ENCODE measurements at places on chromosomes 11 and 22. TPM values are rescaled to one million over a fixed set of nuclear protein-coding genes. Genes with fewer than 3 reads are reported as not detected.
A peak's percentile ranks its signal among the peaks of the same experiment; 100 is the strongest.

The MYEOV gene
- 0.16 TPM for total RNA-seq

DNA sequence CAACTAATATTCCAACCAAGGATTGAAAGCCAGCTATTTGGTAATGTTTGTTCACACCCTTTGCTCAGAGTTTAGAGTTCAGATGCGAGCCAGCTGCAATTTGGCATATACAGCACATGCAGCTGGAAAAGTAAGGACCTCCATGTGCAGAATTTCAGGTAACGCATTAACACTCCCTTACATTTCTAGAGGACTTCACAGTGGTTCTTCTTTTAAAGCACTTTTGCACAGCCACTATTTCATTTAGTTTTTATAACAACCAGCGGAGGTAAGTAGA lies 3.4 kb downstream of the POU2AF3 start:
- no peak for DNase-seq
- H3K27me3 ChIP-seq, result peaks cover 71% of the 10 kb centered on the region
- H3K27ac ChIP-seq, result no peak overlapping the region
- H3K36me3 ChIP-seq, result no peaks in the 10 kb centered on the region
- no peak overlapping the region for H3K4me3 ChIP-seq

DNA sequence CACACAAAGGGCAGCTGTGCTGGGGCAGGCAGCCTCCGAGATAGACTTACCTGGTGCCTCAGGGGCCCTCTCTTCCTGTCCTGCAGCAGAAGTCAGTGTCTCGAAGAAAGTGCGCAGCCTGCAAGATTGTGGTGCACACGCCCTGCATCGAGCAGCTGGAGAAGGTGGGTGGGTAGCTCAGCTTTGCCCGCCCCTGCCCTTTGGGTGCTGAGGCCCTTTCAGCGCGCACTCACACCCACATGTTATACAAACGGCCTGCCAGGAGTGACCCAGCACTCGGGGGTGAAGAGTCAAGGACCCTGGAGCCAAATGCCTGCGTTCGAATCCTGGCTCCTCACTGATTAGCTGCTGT lies 13.6 kb upstream of the MDK start:
- peaks cover 39% of the 10 kb centered on the region for H3K4me1 ChIP-seq
- H3K36me3 ChIP-seq, result no peaks in the 10 kb centered on the region
- no peak for DNase-seq
- no peak overlapping the region for H3K27ac ChIP-seq
- H3K4me3 ChIP-seq, result no peak overlapping the region

GRCh38 chr22:38608992-38609750 lies 39.2 kb upstream of the DMC1 start:
- DNase-seq, result no peak
- H3K36me3 ChIP-seq, result peaks cover 11% of the 10 kb centered on the region
- no peak overlapping the region for H3K4me3 ChIP-seq

DNA sequence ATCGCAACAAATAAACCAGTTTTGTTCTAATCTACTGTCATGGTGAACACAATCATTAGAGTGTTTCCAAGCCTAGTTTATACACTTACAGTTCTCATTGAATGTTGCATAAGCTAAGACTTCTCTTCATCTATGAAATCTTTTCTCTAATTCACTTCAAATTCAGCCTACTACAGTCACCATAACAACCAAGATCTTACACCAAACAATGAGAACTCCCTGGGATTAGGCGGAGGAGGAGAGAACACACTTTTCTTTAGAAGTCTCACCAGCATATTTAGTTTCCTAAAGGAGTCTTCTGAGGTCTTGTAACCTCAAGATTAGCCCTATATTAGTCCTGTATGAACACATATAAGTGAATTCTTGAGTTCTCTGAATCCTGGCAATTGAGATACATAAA lies 1889.7 kb downstream of the LRRC4C start:
- no peaks in the 10 kb centered on the region for H3K36me3 ChIP-seq
- H3K4me1 ChIP-seq, result peaks cover 5% of the 10 kb centered on the region
- no peak overlapping the region for H3K27ac ChIP-seq

DNA sequence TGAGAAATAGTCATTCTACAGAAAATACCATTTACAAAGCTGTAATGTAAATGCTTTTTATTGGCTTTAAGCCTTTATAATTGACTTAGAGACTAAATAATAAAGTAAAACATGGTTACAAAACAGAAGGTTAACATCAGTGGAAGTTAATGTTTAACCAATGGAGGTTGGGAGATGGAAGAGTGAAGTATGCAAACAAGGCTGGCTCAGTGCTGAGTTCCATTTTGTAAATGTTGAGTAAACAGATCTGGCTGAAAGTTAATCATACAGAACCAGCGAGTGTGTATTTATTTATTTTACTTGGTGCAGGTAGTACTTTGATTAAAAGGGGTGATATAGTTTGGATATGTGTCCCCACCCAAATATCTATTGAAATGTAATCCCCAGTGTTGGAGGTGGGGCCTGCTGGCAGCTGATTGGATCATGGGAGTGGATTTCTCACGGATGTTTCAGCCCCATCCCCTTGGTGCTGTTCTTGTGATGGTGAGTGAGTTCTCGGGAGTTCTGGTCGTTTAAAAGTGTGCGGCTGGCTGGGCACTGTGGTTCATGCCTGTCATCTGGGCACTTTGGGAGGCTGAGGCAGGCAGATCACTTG lies 827.4 kb downstream of the OPCML start:
- H3K27ac ChIP-seq, result no peak overlapping the region
- H3K36me3 ChIP-seq, result peaks cover 5% of the 10 kb centered on the region
- H3K4me3 ChIP-seq, result no peak overlapping the region
- DNase-seq, result no peak

DNA sequence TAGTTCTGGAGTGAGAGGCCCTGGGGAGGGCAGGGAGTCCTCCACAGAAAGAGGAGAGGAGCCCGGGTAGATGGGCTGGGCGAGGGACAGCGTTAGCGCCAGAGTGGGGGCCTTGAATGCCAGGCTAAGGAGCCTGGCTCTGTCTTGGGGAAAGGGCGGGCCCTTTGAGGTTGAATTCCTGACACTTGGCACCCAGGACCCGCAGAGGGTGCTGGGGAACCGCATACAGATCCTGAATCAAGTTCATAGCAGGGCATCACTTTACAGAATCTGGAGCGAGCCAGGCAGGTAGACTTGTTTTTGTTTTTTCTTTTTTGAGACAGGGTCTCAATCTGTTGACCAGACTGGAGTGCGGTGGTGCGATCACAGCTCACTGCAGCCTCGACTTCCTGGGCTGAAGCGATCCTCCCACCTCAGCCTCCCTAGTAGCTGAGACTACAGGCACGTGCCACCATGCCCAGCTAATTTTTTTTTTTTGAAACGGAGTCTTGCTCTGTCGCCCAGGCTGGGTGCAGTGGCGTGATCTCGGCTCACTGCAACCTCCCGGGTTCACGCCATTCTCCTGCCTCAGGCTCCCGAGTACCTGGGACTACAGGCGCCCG lies 6.1 kb downstream of the CARNS1 start:
- H3K4me3 ChIP-seq, result peak overlapping the region; percentile 72
- DNase-seq, result no peak
- no peaks in the 10 kb centered on the region for H3K36me3 ChIP-seq
- no peak overlapping the region for H3K27ac ChIP-seq
- H3K27me3 ChIP-seq, result peaks cover 15% of the 10 kb centered on the region

GRCh38 chr22:43744700-43745410 lies 67.2 kb downstream of the EFCAB6 start:
- H3K4me1 ChIP-seq, result no peaks in the 10 kb centered on the region
- H3K27me3 ChIP-seq, result peaks cover 9% of the 10 kb centered on the region
- DNase-seq, result no peak
- no peak overlapping the region for H3K4me3 ChIP-seq

- DNase-seq, result no peak
- H3K27me3 ChIP-seq, result no peaks in the 10 kb centered on the region
- H3K36me3 ChIP-seq, result no peaks in the 10 kb centered on the region
- H3K4me1 ChIP-seq, result no peaks in the 10 kb centered on the region
- peak overlapping the region; percentile 16 for H3K27ac ChIP-seq
- H3K4me3 ChIP-seq, result no peak overlapping the region
These were observed 18.0 kb downstream of the PHLDA2 start for GRCh38 chr11:2911088-2911784.

DNA sequence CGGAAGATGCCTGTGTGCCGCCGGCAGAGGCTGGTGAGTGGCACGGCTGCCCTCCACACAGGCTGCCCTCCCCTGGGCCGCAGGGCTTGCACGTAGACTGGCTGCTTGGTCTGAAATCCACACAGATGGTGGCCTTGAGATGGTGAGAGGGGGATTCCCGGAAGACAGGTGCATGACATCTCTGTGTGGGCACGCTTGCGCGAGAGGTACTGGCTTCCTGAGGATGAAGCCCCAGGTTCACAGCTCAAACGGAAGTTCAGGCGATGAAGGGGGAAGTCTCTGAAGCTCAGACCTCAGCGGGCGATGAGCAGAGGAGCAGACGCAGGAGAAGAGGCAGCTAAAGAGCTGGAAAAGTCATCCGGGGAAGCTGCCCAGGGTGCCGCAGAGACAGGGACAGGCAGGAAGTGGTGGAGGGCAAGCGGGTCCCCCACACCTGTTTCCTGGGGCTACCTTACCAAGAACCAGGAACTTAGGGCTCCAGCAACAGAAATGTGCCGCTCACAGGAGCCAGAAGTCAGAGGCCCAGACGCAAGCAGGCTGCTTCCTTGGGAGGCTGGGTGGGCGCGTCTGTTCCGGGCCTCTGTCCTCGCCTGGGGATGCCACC lies 7.2 kb downstream of the CRELD2 start:
- no peak overlapping the region for H3K4me3 ChIP-seq
- DNase-seq, result no peak
- no peaks in the 10 kb centered on the region for H3K36me3 ChIP-seq
- peaks cover 25% of the 10 kb centered on the region for H3K4me1 ChIP-seq
- no peaks in the 10 kb centered on the region for H3K27me3 ChIP-seq

- peaks cover 11% of the 10 kb centered on the region for H3K36me3 ChIP-seq
- H3K4me3 ChIP-seq, result no peak overlapping the region
- no peak for DNase-seq
- H3K27ac ChIP-seq, result no peak overlapping the region
These were observed 42.0 kb upstream of the CARS1 start for GRCh38 chr11:3099178-3099577.

GRCh38 chr22:25208743-25209505 lies 9.3 kb downstream of the CRYBB3 start:
- no peaks in the 10 kb centered on the region for H3K27me3 ChIP-seq
- DNase-seq, result no peak
- no peak overlapping the region for H3K27ac ChIP-seq
- no peaks in the 10 kb centered on the region for H3K4me1 ChIP-seq

DNA sequence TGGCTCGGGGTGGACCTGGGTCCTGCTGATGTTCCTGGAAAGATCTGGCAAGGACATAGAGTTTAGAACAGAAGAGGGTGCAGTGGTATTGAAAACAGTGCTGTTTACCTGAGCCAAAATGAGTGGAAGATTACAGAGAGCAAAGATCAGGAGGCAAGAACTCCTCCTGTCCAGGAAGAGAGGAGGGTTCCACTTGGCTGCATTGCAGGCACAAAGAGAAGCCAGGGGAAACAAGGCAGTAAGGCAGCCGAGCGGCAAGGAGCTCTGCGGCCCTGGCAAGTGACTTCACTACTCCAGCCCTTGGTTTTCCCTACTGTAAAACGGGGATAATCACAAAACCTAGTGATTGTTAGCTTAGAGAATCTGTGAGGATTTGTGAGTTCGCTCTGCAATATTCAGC lies 3.7 kb upstream of the PACSIN2 start:
- H3K27ac ChIP-seq, result no peak overlapping the region
- no peak overlapping the region for H3K4me3 ChIP-seq
- no peaks in the 10 kb centered on the region for H3K27me3 ChIP-seq
- DNase-seq, result no peak
- peaks cover 15% of the 10 kb centered on the region for H3K4me1 ChIP-seq

DNA sequence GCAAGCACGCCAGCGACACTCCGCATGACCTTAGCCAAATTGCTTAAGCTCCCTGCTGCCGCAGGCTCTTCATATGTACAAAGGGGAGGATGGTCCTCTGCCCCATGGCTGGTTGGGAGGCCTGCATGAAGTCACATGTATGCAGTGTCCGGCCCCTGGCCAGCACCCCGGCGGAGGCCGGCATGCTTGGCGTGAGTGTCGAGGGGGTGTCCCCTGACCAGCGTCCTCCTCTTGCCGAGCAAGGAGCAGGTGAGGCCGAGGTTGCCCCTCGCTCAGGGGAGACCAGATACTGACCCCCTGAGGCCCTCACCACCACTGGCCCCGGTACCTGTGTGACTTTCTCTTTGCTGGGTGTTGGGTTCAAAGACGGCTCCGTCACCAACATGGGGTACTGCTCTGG lies 50.2 kb downstream of the DHCR7 start:
- peaks cover 10% of the 10 kb centered on the region for H3K27me3 ChIP-seq
- no peak overlapping the region for H3K27ac ChIP-seq
- no peak for DNase-seq
- no peaks in the 10 kb centered on the region for H3K36me3 ChIP-seq

GRCh38 chr11:124899383-124900145 lies 1.9 kb upstream of the ROBO4 start:
- H3K36me3 ChIP-seq, result no peaks in the 10 kb centered on the region
- peaks cover 45% of the 10 kb centered on the region for H3K27me3 ChIP-seq
- H3K4me3 ChIP-seq, result no peak overlapping the region
- DNase-seq, result no peak

DNA sequence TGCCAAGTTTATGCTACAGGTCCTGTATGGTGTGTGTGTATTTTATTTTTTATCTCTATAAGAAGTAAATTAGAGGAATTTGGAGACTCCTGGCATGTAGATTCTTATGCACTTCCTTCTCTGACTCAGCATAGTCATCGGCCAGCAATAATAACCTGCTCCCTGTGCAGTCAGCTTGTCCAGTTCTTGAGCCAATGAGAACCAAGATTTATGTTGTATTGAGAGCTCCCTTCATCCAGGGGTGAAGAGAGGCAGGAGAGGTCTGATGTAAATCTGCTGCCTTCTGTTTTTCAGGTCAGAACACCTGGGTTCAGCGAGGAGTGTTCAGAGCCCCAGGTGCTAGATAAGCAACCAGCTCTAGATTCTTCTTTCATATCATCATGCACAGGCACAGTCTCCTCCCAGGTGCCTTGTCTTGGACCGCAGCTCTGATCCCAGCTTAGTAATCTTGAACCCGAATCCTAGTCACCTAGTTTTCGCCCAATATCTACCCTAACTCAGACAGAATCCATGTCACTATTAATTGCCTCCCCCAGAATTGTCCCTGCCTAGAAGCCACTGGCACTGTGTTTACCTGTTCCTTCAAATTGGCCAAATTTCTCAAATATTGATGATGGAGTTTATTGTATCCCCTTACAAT lies 328.2 kb upstream of the NCAM1 start:
- no peak for DNase-seq
- peaks cover 4% of the 10 kb centered on the region for H3K27me3 ChIP-seq
- H3K4me1 ChIP-seq, result peaks cover 18% of the 10 kb centered on the region
- no peaks in the 10 kb centered on the region for H3K36me3 ChIP-seq

GRCh38 chr11:110829873-110830272 lies 117.6 kb upstream of the ARHGAP20 start:
- H3K27ac ChIP-seq, result no peak overlapping the region
- no peak for DNase-seq
- no peaks in the 10 kb centered on the region for H3K27me3 ChIP-seq
- no peaks in the 10 kb centered on the region for H3K36me3 ChIP-seq
- no peaks in the 10 kb centered on the region for H3K4me1 ChIP-seq

DNA sequence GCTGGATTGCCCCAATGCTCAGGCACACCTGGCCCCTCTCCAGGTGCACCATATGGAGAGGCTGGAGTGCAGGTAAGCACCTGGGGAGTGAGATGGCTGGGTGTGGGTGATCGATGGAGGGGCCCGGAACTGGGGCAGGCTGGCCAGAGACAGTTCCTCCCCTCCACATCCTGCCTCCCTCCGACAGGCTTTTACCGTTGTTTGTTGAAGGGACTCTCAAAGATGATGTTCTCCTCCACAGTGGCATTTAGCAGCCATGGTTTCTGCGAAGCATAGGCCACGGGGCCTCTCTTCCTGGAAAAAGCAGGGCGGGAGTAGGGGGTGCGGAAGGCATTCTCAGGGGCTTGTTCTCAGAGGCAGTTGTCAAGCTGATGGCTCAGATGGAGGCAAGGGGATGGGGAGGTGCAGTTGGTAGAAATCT lies 25.9 kb upstream of the KCNJ11 start:
- H3K4me1 ChIP-seq, result peaks cover 17% of the 10 kb centered on the region
- H3K27me3 ChIP-seq, result peaks cover 9% of the 10 kb centered on the region
- DNase-seq, result no peak
- no peaks in the 10 kb centered on the region for H3K36me3 ChIP-seq
- H3K4me3 ChIP-seq, result no peak overlapping the region

Measured in neural crest cell (in vitro differentiated cells).